ENCODE measurements at places on chromosomes 2 and 18.
A peak's percentile ranks its signal among the peaks of the same experiment; 100 is the strongest.

DNA sequence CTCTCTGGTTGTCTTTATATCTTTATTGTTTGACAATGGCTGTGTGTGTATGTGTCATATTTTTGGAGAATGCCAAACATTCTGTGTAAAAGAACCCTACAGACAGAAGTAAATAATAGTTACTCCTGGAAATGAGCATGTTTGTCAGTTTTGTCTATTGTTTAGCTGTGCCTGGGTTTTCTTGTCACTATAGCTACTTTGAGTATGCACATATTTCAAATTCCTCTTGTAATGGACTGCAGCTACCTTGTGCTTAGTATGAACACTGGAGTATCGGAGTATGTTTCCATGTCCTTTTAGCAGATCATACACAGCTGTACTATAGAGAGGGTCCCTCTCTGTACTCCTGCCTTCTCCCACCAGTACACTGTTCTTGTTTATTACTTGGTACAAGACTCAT is 58.0 kb upstream of the DOCK10 start:
- DNase-seq, result no peak

DNA sequence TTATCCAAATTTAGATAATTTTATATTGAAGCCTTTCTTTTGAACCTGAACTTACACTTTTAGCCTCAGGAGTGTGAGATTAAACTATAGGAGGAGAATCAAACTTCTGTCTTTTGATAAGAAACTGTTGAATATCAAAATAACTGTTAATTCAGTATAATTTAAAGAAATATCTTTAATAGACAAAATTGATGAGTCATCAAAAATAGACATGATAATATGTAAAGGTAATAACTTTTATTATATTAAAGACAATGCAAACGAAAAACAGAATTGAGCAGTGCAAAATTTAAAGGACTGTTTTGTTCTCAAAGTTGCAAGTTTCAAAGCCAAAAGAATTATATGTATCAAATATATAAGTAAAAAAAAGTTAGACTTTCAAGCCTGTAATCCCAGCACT is 2.0 kb upstream of the WDR35 start:
- no peak for DNase-seq

DNA sequence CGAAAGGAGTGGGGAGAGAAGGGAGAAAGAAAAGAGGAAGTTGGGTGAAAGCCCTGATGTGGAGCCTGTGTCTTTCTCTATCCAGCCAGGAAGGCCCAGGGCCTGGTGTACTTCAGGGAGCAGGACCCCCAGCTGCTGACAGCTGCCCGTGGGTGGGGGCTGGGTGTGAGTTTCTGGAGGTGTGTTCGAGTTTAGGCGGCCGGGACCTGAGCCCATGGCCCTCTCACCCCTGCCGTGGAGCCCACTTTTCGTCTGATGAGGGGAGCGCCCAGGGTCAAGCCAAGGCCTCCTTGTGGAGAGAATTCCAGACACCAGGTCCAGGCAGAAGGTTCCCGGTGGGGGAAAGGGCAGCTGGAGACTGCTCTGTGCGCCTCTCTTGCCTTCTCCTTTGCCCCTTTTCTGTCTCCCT is 2.2 kb downstream of the SIX3 start:
- no peak for DNase-seq

DNA sequence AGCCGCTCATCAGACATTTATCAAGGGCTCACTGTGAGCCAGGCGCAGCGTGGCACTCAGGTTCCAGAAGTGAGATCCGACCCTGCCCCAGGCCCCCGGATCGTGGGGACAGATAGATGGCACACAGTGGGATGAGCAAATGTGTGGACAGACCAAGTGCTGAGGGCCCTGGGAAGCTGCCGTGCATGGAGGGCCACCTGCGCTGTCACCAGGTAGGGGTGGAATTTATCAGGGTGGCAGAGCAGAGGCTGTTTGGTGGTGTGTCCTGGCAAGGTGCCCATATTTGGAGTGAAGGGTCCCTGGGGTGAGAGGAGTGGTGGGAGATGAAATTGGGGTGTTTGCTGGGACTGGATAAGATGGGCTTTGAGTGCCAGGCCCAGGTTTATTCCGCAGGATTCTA is 92.8 kb upstream of the HS6ST1 start:
- DNase-seq, result no peak

DNA sequence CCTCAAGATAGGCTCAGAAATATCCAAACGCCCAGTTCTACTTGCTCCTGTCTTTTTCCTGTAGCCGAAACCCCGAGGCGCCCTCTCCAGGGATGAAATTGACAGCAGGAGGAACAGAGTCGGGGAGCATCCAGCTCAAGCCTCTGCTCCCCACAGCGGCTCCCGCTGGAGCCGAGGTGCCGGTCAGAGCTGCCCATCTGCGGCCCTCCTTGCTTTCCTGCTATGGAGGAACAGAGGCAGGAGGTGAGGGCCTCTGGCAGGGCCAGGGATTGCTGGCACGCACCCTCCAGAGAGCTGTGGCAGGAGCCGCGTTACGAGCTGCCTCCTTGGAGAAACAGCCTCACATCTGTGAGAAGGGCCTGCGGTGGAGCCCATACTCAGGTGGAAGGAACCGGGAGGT is 172.1 kb downstream of the RNF144A start:
- DNase-seq, result no peak

DNA sequence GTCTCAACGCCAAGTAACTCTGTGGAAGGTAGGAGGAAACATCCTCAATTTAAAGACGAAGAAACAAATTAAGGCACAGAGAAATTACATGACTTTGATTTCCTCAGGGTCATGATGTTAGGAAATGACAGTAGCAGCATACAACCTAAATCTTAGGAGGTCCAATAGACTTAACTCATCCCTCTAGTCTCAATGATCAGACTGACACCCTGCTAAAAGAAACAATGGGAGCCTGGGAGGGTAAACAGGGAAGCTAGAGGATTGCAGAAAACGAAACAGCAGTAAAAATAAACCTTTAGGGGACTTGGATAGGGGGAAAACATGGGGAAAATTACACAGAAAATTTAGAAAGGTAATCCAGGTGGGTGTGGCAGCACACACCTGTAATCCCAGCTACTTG is 56.0 kb downstream of the ROCK2 start:
- no peak for DNase-seq

GRCh38 chr2:54666634-54667265 is 56.7 kb upstream of the EML6 start:
- no peak for DNase-seq

DNA sequence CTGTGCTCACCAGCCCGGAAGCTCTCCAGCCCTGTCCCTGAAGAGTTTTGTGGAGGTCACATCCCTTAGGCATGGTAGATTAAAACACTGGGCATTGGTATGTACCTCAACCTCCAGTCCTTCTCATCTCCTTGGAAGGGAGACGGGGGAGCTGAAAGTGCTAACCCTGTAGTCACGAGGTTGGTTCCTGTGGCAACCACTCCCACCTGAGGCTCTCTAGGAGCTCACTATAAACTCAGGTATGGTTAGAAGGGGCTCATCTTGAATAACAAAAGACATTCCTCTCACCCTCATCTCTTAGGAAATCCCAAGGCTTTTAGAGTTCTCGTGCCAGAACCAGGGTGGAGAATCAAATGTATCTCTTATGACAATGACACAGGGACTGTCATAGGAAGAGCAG is 43.0 kb upstream of the MGAT4A start:
- no peak for DNase-seq

GRCh38 chr2:198309673-198310280 is 505.4 kb downstream of the PLCL1 start:
- DNase-seq, result no peak

DNA sequence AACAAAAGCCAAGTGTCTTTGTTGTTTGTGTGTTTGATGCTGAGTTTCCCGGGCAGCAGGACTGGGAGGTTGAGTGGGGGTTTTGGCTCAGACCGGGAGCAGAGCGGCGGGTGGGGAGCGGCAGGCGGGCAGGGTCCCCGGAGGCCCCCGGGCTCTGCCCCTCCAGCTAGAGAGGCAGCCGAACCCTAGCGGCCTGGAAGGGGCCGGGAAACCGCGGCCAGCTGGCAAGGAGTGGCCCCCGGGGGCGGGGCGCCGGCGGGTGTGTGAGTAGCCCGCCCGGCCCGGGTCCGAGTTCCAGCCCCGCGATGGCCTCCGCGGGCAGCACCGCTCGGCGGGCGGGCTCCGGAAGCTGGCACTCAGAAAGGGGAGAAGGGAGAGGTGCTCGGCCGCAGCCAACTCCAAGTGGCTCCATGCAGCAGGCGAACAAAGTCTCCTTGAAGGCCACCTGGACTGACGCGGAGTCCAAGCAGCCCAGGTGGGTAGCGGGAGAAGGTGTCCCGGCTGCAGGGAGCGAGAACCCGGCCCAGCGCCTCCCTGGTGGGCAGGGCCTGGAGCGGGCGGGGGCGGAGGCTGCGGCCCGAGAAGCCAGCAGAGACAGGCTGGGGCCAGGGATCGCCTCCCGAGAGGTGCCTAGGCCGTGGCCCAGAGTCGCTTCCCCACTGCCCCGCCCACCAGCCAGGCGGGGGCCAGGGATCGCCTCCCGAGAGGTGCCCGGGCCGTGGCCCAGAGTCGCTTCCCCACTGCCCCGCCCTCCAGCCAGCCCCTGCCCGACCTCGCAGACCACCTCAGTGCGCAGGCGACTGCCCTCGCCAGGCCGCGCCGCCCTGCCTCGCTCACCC is at the start of gene ANKRD53:
ANKRD53 (plus strand) TSS at position 290 of the 839 bp plus-strand sequence; CDS start at position 306, 16 bp downstream.
- peak; percentile 16 for DNase-seq

- no peak for DNase-seq
Measured at GRCh38 chr2:235857598-235857997, 310.6 kb downstream of the GBX2 start.

DNA sequence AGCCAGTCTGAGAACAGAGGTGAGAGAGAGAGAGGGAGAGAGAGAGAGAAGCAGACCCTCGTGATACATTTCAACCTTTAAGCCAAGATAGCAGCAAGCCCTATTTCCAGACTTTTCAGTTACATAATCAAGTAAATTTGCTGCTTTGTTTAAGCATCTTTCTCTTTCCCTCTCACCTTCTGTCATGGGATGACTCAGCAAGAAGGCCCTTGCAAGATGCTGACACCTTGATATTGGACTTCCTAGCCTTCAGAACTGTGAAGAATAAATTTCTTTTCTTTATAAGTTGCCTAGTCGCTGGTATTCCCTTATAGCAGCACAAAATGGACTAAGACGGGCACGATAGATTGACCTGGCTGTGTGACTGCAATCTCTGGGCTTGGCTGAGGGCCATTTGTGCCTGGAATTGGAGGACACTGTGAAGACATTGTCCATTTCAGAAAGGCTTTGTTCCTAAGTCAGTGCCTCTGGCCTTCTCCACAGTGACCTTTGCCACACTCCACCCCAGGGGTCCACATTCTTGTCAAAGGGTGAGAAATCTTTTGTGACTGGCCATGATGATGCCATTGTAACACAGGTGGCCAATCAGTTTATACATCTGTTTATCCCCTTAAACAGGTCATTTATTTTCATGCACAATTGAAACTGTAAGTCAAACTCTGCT is 51.3 kb upstream of the ITSN2 start:
- no peak for DNase-seq

DNA sequence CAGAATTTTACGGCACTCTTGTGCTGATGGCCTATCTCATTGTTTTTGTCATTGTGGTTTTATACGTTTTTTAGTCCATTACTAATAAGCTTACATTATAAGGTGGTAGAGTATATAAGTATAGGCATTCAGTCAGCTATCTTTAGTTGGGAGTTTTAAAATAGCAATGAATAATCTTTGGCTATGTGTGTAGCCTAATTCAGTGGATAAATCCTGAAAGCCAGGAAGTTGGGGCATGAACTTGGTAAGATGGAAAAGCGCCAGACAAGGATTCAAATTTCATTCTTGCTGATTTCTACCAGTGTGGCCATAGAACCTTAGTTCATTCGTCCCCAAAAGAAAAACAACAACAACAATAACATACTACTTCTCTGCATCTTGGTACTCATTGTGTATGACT is 31.2 kb downstream of the EPC2 start:
- DNase-seq, result no peak

GRCh38 chr18:5893956-5894610 is 1.2 kb downstream of the TMEM200C start:
- DNase-seq, result no peak

- DNase-seq, result no peak
Measured at GRCh38 chr2:3670941-3671340, 12.9 kb downstream of the ALLC start.

DNA sequence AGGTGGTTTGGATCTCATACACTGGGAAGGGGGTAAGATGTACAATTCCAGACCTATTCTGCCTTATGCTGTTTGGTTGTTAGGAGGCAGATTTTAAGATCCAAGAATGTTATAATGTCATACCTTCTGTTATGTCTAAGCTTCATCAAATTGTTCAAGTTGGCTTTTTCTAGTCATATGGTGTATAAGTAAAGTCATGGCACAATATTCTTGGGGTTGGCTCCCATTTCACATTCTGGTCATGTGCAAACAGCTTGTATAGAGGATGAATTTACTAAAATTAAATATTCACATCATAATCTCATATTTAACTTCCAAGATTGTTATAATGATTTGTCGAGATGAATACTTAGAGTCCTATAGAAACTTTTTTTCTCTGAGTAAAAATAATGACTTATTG is 424.9 kb upstream of the HNMT start:
- no peak for DNase-seq

- DNase-seq, result no peak
Measured at GRCh38 chr2:162538967-162539366, 195.0 kb downstream of the GCA start.

- no peak for DNase-seq
Measured at GRCh38 chr18:46279673-46280072, 175.5 kb downstream of the HAUS1 start.

- no peak for DNase-seq
Measured at GRCh38 chr2:76984359-76984758, 537.8 kb downstream of the LRRTM4 start.

GRCh38 chr18:61901323-61901986 is 8.6 kb upstream of the RNF152 start:
- peak; percentile 21 for DNase-seq

DNA sequence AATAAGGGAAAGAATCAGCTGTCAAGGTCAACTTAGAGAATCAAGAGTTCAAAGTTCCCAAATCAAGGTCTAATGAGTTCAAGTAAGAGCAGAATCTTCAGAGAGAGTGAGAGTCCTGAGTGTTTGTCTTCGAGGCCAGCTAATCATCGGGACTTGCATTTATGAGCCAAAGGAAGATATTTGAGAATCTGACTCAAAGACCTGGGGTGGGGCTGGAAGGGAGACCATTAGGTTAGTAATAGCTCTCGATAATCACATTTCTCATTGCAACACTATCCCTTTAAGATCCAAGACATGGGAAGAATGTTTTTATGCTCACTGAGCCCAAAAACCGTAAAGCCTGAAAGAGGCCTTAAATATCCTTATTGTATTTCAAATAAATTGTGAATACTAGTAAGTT is 72.0 kb upstream of the FSHR start:
- no peak for DNase-seq

GRCh38 chr2:128451084-128452023 is 132.7 kb upstream of the HS6ST1 start:
- no peak for DNase-seq

GRCh38 chr2:237134321-237135230 is 48.9 kb downstream of the COPS8 start:
- no peak for DNase-seq
